ENCODE measurements at places on chromosomes 2 and 18.

GRCh38 chr2:3192920-3193319, 184.7 kb downstream of the EIPR1 start:
- no peak for DNase-seq

DNA sequence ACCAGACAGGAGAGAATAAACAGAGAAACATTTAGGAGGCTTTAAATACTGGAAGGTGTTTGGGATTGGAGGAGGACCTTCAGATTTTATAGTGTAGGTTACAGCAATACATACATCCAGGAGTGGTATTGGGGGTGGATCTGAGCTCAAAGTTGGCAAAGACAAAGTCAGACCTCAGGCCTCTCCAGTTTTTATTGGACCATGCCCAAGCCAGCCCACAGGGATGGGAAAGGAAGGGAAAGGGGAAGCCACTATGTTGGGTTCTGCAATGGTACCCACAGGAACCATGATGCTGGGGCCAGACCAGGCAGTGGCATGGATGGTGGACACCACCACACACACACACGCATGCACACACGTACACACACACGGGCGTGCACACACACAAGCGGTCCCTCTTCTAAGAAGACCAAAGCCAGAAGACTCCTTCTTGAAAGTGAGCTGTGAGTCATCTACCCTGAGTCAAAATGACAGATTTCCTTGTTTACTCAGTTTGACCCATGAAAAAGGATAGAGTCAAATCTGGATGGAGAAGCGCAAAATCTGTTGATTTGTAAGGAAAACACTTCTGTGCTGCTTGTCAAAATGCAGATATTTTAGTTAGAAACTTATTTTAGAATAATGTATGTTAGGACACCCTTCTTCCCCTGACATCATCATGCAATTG, 87.9 kb downstream of the TRABD2A start:
- no peak for DNase-seq

GRCh38 chr2:174972924-174973323, 32.3 kb downstream of the CHN1 start:
- no peak for DNase-seq

DNA sequence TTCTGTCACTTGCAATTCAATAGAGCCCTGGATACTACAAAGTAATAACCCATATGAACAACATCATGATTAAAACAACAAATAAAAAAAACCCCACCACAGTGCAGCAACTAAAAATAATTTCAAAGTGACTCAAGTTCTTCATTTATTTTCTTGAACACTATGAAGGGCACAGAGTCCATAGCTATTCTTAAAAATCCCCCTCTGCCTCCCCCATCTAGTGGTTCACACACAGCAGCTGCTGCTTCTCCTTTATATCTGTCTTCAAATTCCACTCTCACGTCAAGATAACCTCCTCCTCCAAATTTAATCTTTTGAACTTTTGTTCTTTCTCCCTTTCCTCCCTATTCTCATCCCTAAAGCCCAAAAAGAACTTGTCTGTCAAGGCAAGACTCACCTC, 591.3 kb downstream of the ZEB2 start:
- no peak for DNase-seq

GRCh38 chr2:173021939-173022371, 53.7 kb upstream of the MAP3K20 start:
- no peak for DNase-seq

GRCh38 chr2:176493226-176493825, 224.1 kb downstream of the MTX2 start:
- no peak for DNase-seq
